ENCODE measurements at places on chromosomes 3 and 15.

DNA sequence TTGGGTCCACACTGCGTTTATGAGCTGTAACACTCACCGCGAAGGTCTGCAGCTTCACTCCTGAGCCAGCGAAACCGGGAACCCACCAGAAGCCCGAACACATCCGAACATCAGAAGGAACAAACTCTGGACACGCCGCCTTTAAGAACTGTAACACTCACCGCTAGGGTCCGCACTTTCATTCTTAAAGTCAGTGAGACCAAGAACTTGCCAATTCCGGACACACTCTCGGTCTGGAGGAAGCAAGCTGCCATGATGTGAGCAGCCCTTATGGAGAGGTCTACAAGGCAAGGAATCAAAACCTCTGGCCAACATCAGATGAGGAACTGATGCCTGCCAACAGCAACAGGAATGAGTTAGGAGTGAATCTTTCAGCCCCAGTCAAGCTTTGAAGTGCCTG is 62.9 kb downstream of the SLC28A2 start:
- no peak for DNase-seq

DNA sequence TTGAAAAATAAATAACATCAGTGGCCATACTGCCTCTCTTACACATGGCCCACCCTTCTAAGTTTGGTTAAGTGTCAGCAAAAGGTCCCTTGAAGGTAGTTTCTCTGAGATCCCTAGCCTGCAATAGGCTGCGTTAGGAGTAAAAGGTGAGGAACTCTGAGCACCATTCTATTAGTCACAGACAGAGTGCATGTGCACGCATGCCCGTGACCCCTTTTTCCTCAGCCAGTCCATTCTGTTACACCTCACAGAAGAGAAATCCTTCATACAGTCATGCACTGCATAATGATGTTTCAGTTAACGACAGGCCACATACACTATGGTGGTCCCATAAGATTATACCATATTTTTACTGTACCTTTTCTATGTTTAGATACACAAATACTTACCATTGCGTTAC is 12.5 kb downstream of the RCCD1 start:
- no peak for DNase-seq

DNA sequence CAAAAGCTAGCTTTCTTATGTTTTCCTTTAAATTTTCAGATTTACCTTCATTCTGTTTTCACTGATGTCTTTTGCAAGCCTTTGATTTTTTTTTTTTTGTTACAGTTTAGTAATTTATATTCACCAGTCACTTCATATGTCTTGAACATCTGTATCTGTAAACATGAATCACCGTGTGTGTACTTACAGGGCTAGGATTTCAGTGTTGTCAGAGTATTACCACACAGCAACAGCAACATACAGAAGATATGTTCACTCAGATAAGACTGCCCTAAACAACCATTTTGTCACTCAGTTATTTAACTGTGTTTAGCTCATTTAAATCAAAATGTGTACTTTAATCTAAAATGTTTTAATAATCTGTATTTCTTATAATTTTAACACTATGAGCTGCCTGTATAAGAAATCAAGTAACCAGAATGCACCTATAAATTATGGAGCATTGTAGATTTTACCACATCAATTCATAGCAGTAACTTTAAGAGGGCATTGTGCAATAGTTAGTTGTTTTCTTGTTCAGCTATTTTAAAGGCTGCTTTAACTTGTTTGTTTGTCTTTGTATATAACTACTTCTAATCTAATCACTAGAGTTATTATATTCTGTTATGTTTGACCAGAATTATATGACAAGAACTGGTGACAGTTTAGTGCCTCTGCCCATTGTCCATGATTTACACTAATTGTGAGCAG is 50.4 kb downstream of the GHSR start:
- DNase-seq: no peak

GRCh38 chr3:64884536-64884935 is 196.7 kb upstream of the ADAMTS9 start:
- no peak for DNase-seq

- no peak for DNase-seq
Measured at GRCh38 chr3:157351981-157352380, 84.7 kb upstream of the PTX3 start.

All from NCI-H1105 (cell line).